ENCODE measurements at places on chromosomes 13 and 19.

DNA sequence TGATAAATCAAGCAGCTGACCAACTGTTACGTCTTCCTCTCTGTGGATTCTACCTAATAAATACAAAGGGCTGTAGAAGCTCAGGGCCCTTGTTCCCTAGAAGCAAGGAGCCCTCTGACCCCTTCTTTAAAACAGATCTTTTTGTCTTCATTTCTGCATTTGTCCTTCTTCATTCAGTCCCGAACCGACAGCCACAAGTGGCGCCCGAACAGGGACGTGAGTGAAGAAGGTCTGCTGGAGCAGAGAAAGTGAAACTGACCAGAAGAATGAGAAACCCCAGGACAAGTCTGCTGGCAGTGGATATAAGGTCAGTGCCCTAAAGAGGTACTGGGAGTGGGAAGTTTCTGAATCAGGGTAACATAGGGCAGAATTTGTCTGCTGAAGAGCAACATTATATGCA is 13.1 kb downstream of the ZNF773 start:
- DNase-seq: no peak

GRCh38 chr19:3684054-3684816 is 16.0 kb downstream of the PIP5K1C start:
- DNase-seq: no peak

DNA sequence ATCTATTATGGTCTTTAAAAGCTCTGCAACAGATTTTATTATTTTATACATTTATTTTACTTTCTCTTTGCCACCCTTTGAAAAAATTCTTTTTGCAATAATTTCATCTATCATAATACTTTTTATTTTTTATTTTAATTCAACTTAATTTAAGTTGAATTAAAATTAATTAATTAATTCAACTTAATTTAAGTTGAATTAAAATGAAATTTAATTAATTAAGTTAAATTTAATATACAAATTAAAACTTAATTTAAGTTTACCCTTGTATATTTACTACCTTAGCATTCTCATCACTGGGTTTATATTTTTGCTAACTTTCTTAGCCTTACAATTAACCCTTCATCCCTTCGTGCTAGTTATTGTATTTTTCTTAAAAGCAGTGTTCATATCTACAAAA is 301.4 kb downstream of the SLITRK5 start:
- DNase-seq: no peak

DNA sequence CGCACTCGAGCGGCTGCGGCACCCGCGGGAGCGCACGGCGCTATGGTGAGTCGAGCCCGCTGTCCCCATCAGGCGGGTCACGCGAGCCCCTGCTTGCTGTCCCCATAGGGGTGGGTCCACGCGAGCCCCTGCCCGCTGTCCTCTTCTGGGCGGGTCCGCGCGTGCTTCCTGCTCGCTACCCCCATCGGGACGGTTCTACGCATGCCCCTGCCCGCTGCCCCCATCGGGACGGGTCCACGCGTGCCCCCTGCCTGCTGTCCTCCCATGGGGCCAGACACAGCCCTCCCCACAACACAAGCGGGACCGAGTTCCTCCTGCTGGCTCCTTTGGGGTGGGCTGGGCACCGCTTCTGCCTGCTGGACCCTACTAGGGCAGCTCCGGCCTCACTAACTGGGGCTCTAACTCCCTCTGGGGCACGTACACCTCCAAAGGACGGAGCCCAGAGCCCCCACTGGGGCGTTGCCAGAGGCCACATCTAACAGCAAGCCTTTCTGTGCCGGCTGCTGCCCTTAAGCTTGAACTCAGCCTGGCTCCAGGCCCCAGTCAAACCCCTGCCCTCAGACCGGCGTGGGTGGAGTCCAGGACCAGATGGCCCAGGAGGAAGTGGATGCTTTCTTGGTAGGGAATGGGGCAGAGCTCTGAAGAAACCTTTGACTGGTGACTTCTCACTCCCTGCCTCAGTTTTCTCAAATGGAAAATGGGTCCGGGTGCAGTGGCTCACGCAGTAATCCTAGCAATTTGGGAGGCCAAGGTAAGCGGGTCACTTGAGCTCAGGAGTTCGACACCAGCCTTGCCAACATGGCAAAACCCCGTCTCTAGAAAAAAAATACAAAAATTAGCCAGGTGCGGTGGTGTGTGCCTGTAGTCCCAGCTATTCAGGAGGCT is 722 bp downstream of the COLGALT1 start:
- no peak for DNase-seq

- no peak for DNase-seq
Measured at GRCh38 chr19:32264568-32264967, 80.8 kb upstream of the ZNF507 start.

GRCh38 chr13:39054112-39054511 is 15.9 kb downstream of the NHLRC3 start:
- no peak for DNase-seq

DNA sequence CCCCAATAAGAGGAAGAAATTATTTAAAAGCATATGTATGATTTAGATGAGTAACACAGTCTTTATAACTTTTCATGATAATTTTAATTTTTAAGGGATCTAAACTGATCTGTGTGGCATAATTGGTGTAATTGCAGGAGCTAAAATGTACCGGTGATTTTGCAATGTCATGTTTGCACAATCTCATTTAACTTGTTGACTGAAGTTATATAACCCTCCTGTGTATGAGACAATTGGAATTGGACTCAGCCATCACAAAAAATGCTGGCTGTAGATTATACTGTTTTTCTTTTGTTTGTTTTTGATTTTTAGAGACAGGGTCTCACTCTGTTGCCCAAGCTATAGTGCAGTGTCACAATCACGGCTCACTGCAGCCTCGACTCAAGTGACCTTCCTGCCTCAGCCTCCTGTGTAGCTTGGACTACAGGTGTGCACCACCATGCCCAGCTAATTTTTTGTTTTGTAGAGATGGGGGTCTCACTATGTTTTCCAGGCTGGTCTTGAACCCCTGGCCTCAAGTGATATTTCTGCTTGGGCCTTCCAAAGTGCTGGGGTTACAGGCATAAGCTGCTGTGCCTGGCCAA is 26.1 kb downstream of the FGF9 start:
- no peak for DNase-seq

DNA sequence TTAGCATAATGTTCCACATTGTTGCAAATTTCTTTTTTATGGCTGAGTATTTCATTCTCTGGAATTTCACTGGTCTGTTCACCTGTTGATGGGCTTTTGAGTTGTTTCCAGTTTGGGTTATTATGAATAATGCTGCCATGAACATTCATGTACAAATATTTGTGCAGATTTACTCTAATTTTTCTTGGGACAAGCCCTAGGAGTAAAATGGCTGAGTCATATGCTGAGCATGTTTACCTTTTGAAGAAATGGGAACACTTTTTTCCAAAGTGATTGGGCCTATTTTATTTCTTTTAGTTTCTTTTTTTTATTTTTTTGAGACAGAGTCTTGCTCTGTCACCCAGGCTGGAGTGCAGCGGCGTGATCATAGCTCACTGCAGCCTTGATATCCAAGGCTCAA is 4.7 kb upstream of the FBL start:
- DNase-seq: no peak

DNA sequence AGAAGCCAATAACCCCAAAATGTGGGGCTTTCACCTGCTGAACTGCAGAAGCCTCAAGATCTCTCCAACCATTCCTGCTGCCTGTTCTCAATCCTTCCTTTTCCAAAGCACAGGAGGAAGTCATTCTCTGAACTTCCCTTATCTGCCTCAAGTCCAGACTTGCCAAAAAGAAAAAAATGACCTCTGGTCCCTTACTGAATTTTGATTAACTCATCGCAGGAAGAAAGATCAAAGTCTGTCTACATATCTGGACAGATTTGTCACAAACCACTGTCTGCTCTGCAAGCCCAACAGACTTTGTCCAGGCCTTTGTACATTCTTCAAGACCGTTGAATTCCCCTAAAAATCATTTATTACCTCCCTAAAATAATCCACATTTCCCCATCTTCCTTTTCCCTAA is 126.5 kb upstream of the NBEA start:
- no peak for DNase-seq

- DNase-seq: no peak
Measured at GRCh38 chr19:6354098-6354674, 7.1 kb upstream of the CLPP start.

- DNase-seq: no peak
Measured at GRCh38 chr19:43265664-43266025, 3.7 kb downstream of the PSG9 start.

- no peak for DNase-seq
Measured at GRCh38 chr19:46493236-46494145, 2.2 kb downstream of the PNMA8B start.

GRCh38 chr13:75544681-75545330 is 4.8 kb upstream of the UCHL3 start:
- no peak for DNase-seq

- no peak for DNase-seq
Measured at GRCh38 chr13:50864492-50864891, 21.0 kb upstream of the DLEU7 start.

DNA sequence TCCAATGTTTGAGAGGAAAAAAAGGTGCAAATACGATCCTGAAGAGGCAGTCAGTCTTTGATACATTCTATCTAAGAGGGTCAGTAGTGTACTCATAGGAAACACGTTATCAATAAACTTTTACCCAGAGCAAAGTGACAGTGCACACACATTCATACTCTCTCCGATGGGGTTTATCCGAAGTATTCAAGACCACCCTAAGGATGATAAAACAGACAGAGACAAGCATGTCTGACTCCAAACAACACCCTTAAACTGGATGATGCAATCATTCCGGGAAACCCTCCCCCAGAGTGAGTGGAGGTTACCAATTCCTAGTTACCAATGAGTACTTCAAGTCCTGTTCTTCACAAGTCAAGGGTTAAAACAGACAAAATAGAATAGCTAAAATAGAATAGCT is 79.1 kb downstream of the DNAJC3 start:
- no peak for DNase-seq

DNA sequence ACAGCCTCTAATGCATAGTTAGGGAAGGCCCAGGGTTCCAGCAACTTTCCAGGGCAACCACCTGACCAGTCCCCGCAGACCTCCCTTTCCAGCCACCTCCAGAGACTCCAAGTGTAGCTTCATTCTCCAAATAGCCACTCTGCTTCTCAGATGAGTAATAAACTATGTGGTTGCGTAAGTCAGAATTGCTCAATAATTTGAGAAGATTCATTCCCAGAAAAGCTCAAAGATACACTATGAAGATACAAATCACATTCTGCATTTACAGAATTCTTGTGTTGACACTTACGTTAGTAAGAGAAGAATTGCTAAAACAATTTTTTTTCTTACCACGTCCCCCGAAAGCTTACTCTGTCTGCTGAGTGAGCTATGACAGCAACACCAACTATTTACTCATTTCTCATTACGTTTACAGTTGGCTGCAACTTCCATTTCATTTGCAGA is 8.2 kb upstream of the LATS2 start:
- DNase-seq: no peak

DNA sequence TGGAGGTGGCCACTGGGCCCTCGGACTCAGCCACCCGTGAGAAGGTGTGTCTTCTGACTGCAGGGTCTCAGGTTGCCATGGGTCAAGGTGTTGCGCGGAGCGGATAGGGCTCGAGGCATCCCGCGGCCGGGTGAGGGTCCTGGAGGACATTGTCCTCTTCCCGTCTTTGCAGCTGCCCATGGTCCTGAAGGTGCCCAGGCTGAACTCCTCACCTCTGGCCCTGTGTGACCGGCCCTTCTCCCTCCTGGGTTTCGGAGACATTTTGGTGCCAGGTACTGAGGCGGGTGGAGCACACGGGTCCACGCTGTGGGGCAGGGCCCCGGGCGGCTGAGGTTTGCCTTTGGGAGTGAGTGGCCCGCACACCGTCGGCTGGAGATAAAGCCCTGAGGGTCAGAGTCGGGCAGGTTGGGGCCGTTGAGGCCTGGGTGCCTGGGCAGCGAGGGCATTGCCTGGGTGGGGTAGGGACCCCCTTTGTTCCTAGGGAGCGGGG is 15.6 kb upstream of the TMPRSS9 start:
- DNase-seq: no peak

DNA sequence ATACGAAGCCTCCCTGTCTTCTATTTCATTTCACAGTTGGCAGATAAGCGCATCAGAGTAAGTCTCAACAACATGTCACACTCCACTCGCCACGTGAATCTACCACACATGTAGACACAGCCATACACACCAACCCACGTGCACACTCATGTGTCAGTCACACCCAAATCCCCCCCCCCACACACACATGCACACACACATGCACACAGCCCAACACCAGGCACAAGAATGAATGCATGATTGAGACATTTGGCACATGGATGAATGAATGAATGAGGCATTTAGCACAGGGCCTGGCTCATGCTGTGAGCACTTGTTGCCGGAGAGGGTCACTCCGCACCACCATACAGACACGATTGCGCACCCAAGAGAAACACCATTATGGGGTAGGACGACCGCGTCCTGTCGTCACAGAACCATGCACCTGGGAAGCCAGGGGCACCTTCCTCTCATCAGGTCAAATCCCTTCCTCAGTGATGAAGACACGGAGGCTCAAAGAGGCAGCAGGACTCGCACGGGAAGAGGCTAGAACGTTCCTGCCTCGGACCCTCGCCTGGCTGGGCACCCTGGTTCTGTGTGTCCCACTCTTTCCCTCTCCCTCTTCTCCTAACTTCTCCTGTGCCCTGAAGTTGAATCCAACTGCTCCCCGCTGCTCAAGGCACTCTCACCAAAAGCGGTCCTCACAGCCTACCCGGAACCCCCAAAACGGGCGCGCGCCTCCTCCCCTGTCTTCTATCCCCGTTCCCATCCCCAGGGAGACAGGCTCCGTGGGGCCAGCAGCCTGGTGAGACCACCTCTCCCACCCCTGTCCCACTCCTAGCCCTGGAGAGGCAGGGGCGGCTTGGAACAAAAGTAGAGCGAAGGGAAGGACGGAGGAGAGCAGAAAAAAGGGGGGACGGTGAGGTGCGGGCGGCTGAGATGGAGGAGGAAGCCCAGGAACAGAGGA is 1.3 kb downstream of the MEIS3 start:
- DNase-seq: no peak

DNA sequence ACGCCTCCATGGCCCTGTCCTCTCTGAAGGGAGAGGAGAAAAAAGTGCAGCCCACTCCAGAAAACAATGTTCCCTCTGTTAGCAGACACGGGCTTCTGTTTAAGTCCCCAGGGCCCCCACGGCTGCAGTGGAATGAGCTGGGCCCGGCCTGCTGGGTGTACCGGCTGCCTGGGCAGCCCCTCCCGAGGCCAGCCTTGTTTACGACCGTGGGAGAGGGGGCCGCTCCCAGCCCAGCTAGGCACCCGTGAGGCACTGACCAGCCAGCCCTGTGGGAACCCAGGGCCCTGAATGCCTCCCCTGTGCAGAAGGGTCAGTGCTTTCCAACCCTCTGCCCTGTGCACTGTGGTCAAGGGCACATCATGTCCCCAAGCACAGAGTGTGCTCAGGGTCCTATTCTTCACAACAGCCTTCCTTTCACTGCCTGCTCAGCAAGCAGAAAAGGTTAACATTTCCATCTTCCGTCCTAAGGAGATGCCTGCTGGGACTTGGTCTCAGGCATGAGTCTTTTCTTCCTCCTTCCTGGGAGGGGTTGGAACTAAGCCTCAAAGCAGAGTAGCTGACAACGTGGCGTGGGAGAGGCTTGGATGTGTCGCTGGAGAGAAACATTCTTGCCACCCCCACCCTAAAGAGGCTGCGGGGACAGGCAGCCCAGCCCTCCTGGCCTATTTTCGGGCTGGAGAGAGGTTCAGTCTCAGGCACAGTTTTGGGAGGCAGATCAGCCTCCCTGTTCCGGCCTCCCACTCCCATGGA is 90.1 kb downstream of the RGCC start:
- DNase-seq: no peak

GRCh38 chr19:16260160-16260811 is 62.6 kb downstream of the AP1M1 start:
- DNase-seq: no peak

Measured in COR-L47 (cell line).